ENCODE measurements at places on chromosomes 1 and 21.

DNA sequence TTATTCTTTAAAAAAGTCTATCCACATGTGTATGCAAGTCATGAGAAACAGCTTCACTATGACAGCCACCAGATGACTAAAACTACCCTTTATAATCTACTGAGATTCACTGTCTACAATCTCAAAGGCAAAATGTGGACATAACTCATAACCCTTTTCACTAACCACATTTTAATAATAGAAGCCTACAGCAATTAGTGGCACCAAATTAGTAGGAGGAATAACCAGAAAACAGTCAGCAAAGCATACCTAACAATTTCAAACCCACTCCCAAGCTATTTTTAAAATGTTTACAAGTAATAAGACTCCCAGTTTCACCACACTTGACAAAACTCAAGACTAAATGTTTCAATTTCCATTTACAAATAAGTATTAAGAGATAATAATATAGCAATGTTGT is 442.9 kb downstream of the PTPRC start:
- no peak for DNase-seq

DNA sequence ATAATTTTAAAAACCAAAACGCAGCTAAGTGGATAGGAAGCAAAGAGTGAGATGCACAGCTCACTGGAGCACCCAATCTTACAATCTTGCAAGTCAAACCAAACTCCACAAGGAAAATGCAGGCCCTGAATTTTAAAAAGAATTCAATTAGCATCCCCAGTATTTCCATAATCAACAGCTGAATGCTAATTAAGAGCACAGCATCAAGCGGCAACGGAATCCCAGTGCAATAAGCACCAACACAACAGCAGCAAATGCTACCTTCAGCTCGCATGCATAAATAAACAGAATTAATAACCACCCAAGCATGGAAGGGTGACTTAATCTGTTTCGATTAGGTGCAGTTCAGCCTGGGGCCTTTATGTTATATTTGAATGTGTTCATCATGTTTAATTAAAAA is 142.9 kb downstream of the SLC45A1 start:
- DNase-seq, result no peak

DNA sequence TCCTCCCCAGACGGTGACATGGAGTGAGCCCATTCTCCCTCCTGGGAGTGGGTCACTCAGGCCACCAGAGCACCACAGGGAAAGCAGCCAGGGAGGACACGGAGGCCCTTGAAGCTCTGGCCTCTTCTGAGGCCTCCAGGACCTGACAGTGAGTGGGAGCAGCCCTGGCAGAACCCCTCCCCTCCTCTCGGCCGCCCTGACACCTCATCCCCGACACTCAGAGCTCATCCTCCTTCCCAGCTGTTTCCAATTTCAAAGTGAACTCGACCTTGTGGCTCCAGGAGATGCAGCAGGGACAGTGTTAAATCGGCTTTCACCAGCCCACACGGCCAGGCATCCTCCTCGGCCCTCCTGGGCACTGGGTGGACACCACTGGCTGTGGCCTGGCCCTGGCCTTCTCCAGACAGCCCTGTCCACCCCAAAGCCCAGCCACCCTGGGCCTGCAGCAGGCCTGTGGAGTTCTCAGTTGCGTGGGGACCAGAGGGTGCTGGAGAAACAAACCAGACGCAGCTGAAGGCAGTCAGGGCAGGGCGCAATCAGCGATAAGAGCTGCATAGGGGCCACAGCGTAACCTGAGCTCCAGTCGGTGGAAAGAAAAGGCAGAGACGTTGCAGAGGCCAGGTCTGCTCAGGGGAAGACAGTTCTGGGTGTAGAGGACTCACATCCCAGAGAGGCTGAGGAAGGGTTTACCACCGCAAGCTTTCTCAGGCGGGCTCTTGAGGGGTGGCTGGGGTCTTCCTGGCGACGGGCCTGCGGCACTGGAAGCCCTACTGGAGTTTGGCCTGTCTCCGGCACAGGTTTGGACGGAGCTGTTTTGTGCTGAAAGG is 27.1 kb downstream of the FTCD start:
- no peak for DNase-seq

GRCh38 chr1:193657552-193657951 is 471.1 kb upstream of the B3GALT2 start:
- no peak for DNase-seq

GRCh38 chr1:95407886-95408291 is 173.9 kb downstream of the RWDD3 start:
- DNase-seq, result no peak

DNA sequence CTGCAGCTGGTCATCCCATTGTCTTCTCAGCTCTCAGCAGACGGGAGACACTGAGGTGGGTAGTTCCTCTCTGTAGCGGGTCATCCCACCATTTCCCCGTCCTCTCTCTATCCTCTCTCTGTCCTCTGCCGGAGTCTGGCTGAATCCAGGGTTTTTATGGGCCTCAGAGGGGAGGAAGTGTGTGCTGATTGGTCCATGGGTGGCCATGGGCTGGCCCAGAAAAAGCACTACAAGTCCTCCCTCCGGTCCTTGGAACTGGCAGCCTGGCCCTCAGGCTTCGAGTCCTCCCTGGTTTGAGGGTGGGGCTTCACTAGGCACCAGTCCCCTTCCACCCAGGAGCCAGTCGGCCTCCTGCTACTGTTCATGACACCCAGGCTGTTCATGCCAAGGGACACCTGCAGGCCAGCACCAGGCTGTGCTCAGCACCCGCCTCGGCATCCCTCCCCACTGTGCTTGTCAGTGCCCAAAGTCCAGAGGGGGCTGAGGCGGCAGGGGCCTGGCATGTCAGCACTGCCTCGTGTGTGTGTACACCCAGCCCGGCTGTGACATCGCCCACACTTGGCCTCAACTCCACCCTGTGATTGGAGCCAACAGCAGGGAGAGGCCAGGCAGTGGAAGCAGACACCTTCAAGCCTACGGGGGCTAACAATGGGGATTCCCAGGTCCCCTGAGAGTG is 23.0 kb upstream of the LRRC8C start:
- no peak for DNase-seq

- DNase-seq, result no peak
These were observed 7.4 kb downstream of the LDLRAP1 start for GRCh38 chr1:25550683-25551310.

DNA sequence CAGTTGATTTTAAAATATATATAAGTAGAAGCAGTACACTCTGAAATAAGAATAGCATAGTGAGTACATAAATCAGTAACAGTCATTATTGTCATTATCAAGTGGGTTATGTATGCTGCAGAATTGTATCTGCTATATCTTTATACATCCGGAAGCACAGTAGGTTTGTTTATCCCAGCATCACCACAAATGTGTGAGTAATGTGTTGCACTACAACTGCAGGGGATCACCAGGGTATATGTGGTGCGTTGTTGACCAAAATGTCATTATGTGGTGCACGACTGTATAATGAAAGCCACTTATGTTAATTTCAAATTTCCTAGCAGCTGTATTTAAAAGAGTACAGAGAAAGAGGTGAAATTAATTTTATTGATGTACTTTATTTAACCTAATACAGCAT is 87.7 kb upstream of the GADD45A start:
- no peak for DNase-seq

DNA sequence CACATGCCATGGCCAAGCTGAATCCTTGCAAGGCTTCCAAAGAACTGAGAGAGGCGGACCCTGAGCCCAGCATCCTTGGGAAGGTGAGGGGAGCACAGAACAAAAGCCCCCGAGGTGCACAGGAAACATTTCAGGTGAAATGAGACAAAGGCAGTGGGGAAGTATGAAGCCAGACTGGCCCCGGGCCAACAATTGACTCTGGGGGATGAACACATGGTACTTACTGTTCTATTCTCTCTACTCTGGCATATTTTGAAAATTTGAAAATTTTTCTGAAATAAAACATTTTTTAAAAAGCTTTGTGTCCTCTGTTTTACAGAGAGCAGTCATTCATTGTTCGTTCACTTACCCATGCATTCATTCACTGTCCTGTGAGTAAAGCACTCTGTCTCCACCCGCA is 77.7 kb downstream of the GRIK3 start:
- no peak for DNase-seq

- DNase-seq, result no peak
These were observed 27.7 kb downstream of the SPATA45 start for GRCh38 chr1:212819726-212820125.

GRCh38 chr1:9659328-9659727 is 7.8 kb downstream of the PIK3CD start:
- no peak for DNase-seq

DNA sequence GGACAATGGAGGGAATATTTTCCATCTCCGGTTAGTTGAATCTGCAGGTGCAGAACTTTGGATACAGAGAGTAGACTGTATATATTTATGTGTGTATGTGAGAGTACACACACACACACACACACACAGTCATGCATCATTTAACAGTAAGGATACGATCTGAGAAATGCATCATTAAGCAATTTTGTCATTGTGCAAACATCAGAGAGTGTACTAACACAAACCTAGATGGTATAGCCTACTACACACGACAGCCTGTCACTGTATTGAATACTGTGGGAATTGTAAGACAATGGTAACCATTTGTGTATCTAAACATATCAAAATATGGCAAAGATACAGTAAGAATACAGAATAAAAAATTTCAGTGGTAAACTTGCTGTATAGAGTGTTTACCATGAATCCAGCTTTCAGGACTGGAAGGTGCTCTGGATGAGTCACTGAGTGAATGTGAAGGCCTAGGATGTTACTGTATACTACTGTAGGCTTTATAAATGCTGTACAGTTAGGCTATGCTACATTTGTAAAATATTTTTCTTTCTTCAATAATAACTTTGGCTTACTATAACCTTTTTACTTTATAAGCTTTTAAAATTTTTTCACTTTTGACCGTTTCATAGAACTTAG is 138.5 kb downstream of the ZZZ3 start:
- DNase-seq, result no peak

DNA sequence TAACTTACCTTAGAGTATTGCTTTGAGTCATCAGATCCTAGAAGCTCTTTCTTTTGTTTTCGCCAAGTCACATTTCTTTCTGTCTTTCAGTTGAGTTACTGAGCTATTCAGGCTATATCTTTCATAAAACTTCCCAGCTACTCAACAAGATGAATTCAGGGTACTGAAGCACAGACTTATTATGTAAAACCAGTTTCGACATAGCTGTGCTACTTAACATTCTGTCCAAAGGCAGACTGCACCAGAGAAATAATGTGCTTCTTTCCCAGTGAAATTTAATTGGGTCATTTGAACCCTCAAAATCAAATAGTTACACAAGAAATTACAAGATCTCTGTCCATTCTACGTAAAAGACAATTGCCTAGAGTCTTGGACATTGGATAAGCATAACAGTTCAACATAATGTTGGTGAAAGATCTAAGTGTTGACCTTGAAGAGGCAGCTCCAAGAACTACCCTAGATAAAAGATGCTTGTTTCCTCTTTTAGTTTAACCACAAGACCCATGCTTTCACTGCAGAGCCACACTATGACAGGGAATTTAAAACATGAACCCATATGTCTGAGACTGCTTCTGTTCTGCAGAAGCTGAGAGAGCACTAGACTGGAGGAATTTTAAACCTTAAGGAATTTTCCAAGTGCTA is 163.2 kb downstream of the LRRC40 start:
- no peak for DNase-seq

GRCh38 chr1:203317429-203318228 is 12.3 kb downstream of the BTG2 start:
- DNase-seq, result no peak

DNA sequence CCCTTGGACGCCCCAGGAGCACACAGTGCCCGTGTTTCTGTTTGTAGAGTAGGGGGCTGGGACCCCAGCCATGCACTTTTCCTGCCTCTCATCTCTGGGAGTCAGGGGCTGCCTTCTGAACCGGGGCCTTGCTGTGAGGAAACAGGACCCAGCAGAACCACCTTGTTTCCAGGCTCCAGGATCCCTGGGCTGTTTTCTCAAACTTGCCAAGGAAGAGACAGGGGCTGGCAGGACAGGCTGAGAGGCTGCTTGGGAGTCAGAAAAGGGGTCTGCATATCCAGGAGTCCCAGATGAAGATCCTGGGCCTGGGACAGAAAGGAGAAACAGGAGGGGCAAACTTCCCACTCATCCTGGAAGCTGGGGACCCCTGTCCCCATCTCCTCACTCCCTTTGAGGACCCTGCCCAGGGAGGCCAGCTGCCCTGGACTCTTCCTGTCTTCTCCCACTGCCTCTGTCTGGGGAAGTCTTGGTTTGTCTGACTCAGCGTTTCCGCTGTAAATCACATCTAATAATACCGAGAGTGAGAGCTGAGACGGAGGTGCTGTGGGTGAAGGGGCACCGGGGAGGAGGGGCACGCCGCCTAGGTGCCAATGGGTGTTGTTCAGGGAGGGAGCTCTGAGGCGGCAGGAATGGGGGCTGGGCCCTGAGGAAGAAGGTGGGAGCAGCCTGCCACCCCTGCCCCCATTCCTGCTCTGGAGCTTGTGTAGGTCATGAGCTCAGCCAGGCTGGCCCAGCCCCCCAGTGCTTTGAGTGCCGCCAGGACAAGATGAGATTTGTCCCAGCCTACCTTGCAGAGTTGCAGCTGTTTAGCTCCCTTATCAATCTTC is 16.7 kb downstream of the POU3F1 start:
- no peak for DNase-seq

DNA sequence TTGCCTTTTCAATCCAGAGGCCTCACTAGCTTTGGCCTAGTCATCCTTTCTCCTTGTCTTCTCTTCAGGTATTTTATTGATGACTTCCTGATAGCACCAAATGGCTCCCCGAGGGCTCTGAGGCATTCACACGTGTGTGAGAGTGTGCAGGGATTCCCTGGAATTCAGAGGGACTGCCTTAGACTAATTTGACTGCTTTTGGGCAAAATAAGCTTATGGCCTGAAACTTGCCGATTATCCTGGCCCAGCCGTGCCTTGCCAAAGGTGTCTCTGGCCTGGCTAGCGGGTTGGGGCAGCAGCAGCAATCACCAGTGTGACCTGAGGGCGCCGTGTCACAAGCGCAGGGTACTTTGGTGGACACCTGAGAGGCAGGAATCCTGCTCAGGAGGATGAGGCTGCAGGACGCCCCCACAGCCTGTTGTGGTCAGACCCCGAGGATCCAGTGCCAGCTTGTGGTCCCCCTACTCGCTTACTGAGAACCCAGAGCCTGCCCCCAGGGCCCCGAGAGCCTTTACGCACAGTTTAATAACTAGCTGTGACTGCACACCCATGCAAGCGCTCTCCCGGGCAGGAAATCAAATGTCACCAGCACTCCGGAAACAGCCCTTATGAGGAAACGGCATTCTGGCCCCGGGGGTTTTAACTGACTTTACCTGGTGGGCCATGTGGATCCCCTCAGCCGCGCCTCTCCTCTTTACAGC is 62.8 kb upstream of the PDE9A start:
- no peak for DNase-seq

All from stimulated activated CD8-positive, alpha-beta memory T cell treated with anti-CD3 and anti-CD28 coated beads, Interleukin-4, amount 100 ng/mL, for 4 hours (primary cell).